ENCODE measurements at places on chromosomes 5 and 9.

DNA sequence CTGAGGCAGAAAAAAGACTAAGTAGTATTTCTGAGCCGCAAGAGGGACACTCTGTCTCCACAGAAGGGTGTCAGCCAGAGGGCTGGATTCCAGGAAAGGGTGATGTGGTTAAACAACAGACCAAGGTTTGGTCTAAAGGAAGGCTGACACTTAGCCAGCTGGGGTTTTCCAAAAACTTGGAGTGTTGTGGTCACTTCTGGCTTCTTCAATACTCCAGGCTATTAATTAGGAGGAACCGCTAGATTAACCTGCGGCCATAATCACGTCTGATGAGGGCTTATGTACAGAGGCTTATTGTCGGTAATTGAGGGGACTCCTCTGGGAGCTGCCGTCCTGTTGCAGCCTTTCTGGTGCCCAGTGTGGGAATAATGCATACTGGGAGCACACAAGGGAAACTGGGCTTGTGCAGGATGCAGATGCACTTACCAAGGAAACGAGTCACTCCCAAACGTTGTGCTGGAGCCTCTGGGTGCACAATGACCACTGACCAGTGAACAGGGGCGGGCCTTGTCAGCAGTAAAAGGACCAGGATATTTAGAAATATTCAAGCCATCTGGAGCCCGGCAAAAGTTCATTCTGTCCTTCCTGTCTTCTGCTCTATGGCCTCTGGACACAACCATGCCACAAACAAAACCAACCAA lies 70.2 kb upstream of the TUT7 start:
- no peak overlapping the region for H3K27ac ChIP-seq
- H3K27me3 ChIP-seq = peaks cover 2% of the 10 kb centered on the region

DNA sequence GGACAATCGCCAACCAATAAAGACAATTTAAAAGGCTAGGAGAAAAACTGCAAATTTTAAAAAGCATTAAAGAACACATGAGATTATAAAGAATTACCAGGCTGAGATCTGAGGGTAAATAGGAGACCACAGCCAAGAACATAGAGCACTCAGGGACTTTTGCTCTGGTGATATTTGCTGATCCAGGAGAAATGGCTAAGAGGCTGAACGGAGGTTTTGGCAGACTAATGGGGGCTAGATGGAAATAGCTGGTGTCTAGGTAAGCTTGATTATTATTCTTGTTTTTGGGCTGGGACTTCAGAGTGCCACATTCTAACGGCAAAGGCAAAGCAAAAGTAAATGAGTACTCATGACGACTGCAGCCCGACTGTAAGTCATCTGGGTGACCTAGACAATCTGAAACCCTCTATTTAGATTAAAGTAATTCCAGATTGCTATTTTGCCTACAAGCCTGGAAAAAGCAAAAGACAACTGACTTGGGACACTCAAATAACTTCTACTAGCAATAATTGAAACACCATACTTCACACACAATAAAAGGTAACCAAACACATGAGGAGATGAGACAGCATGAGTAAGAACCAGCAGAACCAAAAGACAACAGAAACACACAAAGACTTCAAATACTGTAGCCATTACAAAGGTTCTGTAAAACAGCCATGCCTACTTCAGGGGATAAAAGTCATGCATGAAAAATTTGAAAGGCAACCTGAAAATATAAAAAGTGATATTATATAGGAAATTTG lies 68.8 kb downstream of the JAKMIP2 start:
- H3K4me1 ChIP-seq = no peaks in the 10 kb centered on the region
- no peak overlapping the region for H3K4me3 ChIP-seq
- no peaks in the 10 kb centered on the region for H3K27me3 ChIP-seq
- no peaks in the 10 kb centered on the region for H3K36me3 ChIP-seq
- DNase-seq = no peak
- no peak overlapping the region for H3K27ac ChIP-seq

GRCh38 chr9:133460405-133461175 lies 812 bp downstream of the CACFD1 start:
- H3K4me3 ChIP-seq = peak overlapping the region; percentile 58
- peaks cover 10% of the 10 kb centered on the region for H3K27me3 ChIP-seq
- H3K27ac ChIP-seq = no peak overlapping the region
- no peaks in the 10 kb centered on the region for H3K36me3 ChIP-seq
- DNase-seq = no peak
- H3K4me1 ChIP-seq = peaks cover 2% of the 10 kb centered on the region

DNA sequence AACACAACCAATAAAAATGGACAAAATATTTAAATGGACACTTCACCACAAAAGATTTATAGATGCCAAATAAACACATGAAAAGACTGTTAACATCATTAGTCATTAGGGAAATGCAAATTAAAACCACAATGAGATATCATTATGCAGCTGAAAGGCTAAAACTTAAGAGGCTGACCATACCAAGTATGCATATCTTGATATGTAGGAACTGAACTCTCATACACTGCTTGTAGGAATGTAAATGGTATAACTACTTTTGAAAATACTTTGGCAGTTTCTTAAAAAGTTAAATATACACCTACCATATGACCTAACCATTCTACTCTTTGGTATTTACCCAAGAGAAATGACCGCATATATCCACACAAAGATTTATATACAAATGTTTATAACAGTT lies 13.6 kb upstream of the ADAMTS12 start:
- H3K4me3 ChIP-seq = no peak overlapping the region
- no peak overlapping the region for H3K27ac ChIP-seq
- H3K36me3 ChIP-seq = no peaks in the 10 kb centered on the region
- no peak for DNase-seq
- no peaks in the 10 kb centered on the region for H3K4me1 ChIP-seq
